Stimulated activated CD4-positive, alpha-beta T cell treated with anti-CD3 and anti-CD28 coated beads, Interleukin-15, amount 100 ng/mL, for 48 hours (primary cell): ENCODE measurements at places on chromosomes 2 and 18.

DNA sequence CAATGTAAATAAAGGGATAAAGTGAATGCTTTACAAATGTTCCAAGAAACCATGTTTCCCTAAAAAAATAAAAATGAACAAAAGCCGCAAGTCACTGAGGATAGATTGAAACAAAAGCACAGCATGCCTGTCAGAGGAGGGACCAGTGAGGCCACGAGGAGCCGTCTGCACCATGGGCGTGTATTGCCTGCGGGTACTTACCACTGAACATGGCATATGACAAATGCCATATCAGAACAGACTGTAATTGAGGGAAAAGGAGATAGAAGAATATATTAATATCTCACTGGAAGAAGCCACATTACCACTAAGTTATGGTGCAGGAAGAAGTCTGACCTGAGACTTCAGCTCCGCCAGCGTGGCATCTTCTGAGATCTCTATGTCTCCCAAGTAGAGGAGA, 75.8 kb downstream of the USP40 start:
- no peak for DNase-seq

GRCh38 chr2:45919711-45920111, 268.2 kb downstream of the PRKCE start:
- no peak for DNase-seq

GRCh38 chr2:239249776-239250175, 151.0 kb downstream of the HDAC4 start:
- DNase-seq = no peak

DNA sequence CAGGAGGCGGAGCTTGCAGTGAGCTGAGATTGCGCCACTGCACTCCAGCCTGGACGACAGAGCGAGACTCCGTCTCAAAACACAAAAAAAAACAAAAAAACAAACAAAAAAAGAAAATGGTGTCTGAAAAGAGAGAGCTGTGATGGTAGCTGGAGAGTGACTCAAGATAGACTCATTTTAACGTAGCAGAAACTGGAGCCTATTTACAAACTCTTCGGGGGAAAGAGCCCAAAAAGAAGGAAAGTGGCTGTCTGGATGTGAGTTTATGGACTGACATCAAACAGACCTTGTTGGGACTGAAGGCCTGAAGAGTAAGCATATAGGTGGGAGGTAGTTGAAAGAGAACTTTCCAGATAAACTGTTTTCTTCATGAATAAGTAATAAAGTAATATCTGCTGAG, 51.8 kb downstream of the LIMS1 start:
- DNase-seq = no peak

GRCh38 chr2:64672708-64673107, 19.0 kb upstream of the SERTAD2 start:
- DNase-seq = no peak

- no peak for DNase-seq
These were observed 120.0 kb upstream of the SIX3 start for GRCh38 chr2:44821500-44821899.

GRCh38 chr2:237154082-237154638, 68.5 kb downstream of the COPS8 start:
- DNase-seq = peak; percentile 43

DNA sequence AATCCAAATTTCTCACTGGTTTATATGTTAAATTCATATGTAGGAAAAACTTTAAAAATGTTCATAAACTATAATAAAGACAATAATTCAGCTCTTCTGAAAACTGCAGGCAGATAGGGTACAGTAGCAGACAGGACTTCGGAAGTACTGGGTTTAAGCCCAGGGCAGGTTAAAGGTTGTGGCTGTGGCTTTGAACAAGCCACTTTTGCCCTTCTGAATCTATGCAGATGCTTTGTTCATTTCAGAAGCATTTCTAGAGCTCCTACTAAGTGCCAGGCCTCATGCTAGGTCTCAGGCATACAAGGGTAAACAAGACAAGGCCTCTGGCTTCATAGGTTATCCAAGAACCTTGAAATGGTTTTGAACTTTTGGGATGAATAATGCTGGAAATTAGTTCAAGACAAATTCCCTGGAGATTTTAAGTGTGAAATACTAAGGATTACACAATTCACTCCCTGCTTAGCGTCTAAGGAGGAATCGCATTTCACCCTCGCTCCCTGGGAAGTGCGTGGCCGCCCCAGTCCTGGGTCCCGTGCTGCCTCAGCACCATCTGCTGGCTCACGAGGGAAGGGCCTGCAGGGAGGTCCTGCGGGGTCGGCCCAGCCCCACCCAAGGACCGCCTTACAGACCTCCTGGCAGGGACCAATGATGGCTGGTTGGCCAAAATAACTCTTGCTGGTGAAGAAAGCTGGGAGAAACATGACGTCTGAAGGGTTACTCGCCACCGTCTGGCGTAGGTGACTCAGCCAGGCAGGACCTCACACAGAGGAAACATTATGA, 67.7 kb upstream of the L3MBTL4 start:
- no peak for DNase-seq

GRCh38 chr18:48962994-48963561, 12.3 kb upstream of the SMAD7 start:
- no peak for DNase-seq

DNA sequence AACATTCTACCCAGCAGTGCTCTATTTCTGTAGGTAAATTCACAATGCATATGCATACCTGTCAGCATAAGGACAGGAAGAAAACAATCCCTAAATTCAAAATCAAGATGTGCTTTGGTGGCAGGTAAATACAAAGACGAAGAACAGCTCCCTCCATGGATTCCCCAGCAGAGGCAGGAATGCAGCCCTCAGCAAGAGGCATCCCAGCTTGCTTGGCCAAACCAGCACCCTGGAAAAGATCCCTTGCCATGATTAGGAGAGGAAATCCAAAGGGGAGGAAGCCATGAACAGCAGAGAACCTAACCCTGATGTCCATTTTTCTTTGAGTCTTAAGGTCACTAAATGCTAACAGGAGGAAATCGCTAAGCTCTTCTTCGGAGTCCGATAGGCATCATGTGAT, 91.2 kb downstream of the KCTD1 start:
- no peak for DNase-seq

DNA sequence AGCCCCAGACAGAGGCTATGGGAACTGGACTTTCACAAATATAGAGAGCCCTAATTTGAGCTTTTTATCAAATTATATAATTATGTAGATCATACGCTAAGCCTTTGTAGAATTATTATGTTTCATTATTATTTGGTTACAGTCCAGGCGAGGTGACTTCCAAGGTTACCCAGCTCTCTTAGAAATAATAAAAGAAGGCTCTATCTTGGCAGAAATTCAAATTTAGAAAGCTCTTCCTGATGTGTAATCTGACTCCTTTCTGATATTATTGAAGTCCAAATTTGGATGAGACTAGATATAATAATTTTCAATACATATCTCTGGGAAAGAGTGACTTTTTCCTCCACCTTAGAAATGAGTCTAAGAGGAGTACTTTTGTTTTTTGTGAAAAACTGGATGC, 4.8 kb upstream of the SLC38A11 start:
- no peak for DNase-seq

DNA sequence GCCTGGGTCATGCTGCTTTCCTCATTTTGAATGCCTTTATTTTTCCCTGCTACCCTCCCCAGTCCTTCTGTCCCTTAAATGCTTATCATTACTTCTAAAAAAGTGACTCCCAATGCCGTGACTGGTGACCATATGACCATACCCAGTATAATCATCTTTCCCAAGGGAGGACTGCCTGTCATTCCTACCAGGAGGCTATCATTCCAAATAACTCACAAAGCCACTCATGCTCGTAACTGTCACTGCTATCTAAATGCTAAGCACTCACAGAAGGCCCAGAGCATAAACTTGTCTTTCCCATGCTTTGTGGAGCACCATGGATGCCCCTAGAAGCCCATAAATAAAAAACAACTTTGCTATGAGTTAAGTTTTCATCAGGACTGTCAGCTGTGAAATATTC, 38.7 kb upstream of the CREB1 start:
- DNase-seq = no peak

- no peak for DNase-seq
These were observed 211.0 kb downstream of the AKAIN1 start for GRCh38 chr18:4986066-4986465.

DNA sequence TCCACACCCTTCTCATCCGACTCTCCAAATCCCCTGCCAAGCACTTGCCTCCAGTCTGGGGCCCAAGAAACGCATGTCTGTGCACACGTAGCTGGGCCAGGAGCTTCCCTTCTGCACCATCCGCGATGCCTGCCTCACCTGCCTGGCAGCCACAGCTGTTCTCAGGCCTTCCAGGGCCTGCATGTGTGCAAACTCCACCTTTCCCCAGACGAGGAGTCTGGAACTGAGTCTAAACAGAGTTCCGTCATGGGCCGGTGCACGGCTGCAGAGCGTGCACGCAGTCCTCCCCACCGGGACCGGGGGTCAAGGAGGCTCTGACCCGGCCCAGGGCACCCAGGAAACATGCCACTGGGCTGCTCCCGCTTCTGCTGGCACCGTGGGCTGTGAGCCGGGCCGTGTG, 66.8 kb upstream of the SALL3 start:
- DNase-seq = no peak

DNA sequence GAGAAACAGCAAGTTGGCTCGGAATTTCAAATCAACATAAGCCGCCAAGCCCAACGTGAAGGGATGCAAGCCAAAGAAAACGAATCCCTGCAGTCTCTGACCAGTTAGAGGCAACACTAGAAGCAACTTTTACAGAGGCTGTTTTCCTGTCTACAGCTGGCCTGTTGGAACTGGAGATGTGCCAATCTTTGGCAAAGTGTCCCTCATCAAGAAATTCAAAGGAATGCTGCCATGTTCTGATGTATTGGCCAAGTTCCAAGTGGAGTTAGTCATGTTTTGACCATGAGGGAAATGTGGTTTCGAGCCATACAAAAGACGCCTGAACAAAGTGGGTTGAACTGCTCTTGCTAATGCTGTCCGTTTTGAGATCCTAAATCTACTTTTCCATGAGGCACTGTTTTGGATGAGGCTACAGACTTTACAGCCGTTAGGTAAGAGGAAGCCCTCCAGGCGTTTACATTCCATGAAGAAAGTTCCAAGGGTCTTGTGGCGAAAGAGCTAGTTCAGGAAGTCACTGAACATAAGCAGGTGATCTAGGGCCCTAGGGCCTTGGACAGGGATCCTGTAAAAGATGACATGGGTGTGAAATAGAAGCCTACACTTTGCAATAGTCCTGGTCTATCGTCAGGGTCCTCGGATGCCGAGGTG, 140.7 kb upstream of the PXDN start:
- DNase-seq = no peak

GRCh38 chr2:119735565-119735964, 24.2 kb upstream of the PTPN4 start:
- DNase-seq = no peak

- DNase-seq = no peak
These were observed 578.4 kb downstream of the PLCL1 start for GRCh38 chr2:198382811-198383210.

DNA sequence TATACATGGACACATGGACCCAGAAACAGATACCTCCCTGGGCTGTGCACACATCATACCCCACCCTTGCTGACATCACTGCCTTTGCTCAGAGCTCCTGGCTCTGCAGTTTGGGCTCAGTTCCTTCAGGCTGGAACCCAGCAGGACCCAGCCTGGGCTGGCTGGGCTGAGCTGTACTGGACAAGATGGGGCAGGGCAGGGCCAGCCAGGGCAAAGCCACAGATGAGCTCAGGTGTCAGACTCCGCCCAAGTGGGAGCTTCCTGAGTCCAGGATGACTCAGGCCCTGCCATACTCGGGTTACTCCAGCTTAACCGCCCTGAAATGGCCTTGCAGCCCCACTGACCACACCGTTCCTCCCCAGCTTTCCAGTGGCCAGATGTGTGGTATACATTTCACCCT, 284.9 kb downstream of the OSR1 start:
- no peak for DNase-seq

- DNase-seq = no peak
These were observed 69.9 kb upstream of the FAM136A start for GRCh38 chr2:70371753-70372152.

GRCh38 chr2:168515502-168515901, 59.4 kb downstream of the CERS6 start:
- DNase-seq = no peak

GRCh38 chr18:55317864-55318263, 270.1 kb downstream of the TCF4 start:
- DNase-seq = no peak
